Thyroid gland (tissue), 4 donors: ENCODE measurements at places on chromosomes 13 and 19.

GRCh38 chr19:35224681-35225571 is 3.6 kb downstream of the FAM187B start:
- no peak overlapping the region for H3K27ac ChIP-seq
- no peaks in the 10 kb centered on the region for H3K36me3 ChIP-seq
- no peaks in the 10 kb centered on the region for H3K4me1 ChIP-seq
- H3K4me3 ChIP-seq = no peak overlapping the region
- no peak for DNase-seq

DNA sequence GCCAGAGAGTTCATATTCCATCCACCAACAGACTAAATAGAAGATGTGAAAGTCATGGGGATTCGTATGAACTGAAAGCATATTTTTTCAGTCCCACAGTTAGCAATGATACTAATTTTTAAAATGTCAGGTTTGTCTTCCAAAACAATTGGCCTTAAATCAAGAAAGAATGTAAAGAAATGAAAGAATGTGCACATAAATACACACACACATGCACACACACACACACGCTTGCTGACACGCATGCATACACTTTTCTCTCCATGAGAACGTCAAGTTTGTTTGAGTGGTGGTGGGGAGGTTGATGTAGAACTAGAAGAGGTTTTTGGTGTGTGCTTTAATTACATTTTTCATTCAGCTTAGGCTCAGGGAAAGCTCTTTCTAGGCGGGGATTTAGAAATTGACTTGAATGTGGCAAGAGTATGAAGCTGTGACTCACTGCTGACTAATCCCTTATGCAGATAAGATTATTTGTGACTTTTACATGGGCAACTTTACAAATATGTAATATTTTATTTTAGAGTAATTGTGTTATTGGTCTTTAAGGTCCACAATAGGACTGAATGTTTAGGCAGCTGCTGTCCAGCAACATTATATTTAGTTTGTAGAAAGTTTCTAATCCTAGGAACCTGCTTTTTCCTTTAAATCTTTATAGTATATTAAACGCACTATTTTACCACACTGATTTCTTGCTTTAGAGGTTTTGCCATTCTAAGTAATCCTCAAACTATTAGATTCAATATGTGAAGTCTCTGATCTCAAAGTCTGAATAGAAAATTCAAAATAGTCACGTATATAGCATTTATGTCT is 18.8 kb downstream of the FLT1 start:
- H3K4me1 ChIP-seq = no peaks in the 10 kb centered on the region
- no peak for DNase-seq
- H3K27me3 ChIP-seq = no peaks in the 10 kb centered on the region
- no peak overlapping the region for H3K27ac ChIP-seq

- peak overlapping the region; percentile 65 for H3K27ac ChIP-seq
- no peaks in the 10 kb centered on the region for H3K27me3 ChIP-seq
- H3K4me1 ChIP-seq = no peaks in the 10 kb centered on the region
- peak overlapping the region; percentile 7 for H3K4me3 ChIP-seq
- no peaks in the 10 kb centered on the region for H3K36me3 ChIP-seq
Measured at GRCh38 chr13:48222358-48223301, 10.4 kb upstream of the ITM2B start.

GRCh38 chr19:18742324-18742723 is 48.8 kb downstream of the COMP start:
- H3K27me3 ChIP-seq = no peaks in the 10 kb centered on the region
- peak overlapping the region; percentile 96 for H3K27ac ChIP-seq
- DNase-seq = no peak
- peaks cover 34% of the 10 kb centered on the region for H3K4me1 ChIP-seq

DNA sequence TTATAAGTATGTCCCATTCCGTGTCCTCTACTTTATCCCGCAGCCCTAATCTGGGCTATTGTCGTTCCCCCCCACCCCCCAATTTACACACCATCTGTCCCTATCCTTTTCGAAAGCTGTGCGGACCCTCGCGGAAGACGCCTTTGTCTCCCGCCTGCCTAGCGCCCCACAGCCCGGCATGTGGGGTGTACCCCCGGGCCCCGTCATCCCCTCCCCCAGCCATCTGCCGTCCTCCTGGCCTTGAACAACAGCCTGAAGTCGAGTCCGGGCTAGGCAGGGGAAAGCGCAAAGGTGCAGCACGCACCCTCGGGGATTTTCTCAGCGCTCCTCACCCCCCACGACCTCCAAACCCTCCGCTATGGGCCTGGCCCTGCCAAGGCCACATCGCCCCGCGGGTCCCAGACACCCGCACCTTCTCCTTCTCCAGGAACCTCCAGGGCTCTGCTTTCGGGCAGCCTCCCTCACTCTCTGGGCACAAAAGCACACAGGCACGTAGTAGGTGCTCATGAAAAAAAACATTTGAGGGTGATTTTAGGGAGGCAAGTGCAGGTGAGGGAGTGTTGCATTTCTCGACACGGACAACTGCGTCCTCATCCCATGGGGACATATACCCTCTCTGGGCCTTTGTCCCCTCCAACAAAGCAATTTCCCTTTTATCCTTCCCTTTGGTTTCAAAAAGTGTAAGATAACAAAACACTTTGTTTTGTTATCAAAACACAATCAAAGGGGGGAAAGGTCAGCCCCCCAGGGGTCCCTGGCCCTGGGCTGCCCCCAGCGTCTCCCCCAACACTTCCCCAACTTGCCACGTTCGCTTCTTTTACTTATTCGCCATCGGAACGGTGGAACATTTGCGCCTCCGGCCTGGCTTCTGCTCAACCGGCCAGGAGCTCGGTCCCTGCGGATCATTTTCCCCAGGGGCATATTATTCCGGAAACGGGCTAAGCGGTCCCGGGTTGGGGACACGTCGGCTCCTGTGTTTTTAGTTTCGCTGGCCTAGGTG is 16.4 kb downstream of the CCDC124 start:
- H3K4me1 ChIP-seq = peaks cover 45% of the 10 kb centered on the region
- no peak for DNase-seq
- no peak overlapping the region for H3K4me3 ChIP-seq

DNA sequence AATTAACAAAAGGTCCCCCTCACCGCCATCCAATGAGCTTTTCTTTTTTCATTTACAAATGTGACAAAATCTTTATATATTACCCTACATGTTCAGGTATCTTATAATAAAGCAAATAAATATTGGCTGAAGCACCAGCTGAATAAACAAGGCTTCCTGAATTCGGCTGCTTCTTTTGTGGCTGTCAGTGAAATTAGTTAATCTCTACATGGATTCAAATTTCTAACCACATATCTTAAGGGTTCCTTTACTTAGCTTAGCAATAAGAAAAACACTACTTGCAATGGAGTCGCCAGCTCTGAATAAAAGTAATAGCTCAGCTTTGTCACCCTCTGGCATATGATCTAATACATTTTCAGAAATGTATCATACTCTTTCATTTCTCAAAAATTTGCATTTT is 104.3 kb downstream of the CCNA1 start:
- H3K27ac ChIP-seq = no peak overlapping the region
- no peaks in the 10 kb centered on the region for H3K36me3 ChIP-seq
- no peaks in the 10 kb centered on the region for H3K27me3 ChIP-seq
- no peak overlapping the region for H3K4me3 ChIP-seq
- no peak for DNase-seq
- peaks cover 20% of the 10 kb centered on the region for H3K4me1 ChIP-seq

DNA sequence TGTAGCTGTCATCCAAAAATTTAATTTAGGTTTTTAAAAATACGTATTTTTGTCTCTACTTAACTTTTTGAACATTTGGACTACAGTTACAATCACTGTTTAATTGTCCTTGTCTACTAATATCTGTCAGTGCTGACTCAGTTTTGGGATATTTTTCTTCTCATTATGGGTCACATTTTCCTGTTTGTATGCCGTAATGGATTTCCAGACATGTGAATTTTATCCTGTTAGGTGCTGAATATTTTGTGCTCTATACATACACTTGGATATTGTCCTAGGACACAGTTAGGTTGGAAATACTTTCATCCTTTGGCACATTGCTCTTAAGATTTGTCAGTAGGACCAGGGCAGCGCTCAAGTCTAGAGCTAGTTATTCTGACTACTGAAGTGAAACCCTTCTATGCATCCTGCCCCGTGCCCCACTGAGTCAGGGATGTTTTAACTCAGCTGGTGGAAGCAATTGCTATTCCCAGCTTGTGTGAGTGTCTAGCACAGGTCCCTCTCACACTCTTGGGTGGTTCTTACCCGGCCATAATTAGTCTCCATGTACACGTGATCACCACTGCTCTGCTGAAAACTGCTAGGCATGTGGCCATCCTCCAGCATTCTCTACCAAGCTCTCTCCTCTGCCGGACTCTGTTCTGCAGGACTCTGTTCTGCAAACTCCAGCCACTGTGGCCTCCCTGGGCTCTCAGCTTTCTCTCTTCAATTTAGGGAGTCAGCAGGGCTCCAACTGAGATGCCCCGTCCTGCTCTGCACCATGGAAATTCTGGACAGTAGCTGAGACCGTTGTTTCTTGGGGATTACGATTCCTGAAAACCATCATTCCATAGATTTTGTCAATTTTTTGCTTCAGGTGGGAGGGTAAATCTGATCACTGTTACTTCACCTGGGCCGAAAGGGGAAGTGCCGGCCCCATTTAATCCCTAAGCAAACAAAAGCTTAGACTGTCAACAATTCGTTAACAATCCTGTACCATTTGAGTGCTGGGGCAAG is 11.1 kb downstream of the PROZ start:
- H3K4me1 ChIP-seq = peaks cover 14% of the 10 kb centered on the region
- no peaks in the 10 kb centered on the region for H3K27me3 ChIP-seq
- no peak overlapping the region for H3K27ac ChIP-seq
- no peak overlapping the region for H3K4me3 ChIP-seq

GRCh38 chr19:2923510-2923909 is 21.3 kb downstream of the ZNF77 start:
- no peak overlapping the region for H3K4me3 ChIP-seq
- peaks cover 13% of the 10 kb centered on the region for H3K4me1 ChIP-seq
- DNase-seq = no peak

- H3K4me3 ChIP-seq = peak overlapping the region; percentile 75
- peak overlapping the region; percentile 92 for H3K27ac ChIP-seq
- H3K27me3 ChIP-seq = no peaks in the 10 kb centered on the region
- peaks cover 32% of the 10 kb centered on the region for H3K4me1 ChIP-seq
- DNase-seq = peak; percentile 49
- no peaks in the 10 kb centered on the region for H3K36me3 ChIP-seq
Measured at GRCh38 chr19:23394511-23394910, 760 bp downstream of the ZNF91 start.

- DNase-seq = no peak
- H3K4me1 ChIP-seq = no peaks in the 10 kb centered on the region
- no peak overlapping the region for H3K27ac ChIP-seq
- H3K4me3 ChIP-seq = no peak overlapping the region
Measured at GRCh38 chr13:59681636-59682311, 482.0 kb downstream of the DIAPH3 start.
